ENCODE measurements at places on chromosomes 16 and 17.

- DNase-seq = no peak
Observed at GRCh38 chr16:79792076-79792475, 191.5 kb upstream of the MAF start.

DNA sequence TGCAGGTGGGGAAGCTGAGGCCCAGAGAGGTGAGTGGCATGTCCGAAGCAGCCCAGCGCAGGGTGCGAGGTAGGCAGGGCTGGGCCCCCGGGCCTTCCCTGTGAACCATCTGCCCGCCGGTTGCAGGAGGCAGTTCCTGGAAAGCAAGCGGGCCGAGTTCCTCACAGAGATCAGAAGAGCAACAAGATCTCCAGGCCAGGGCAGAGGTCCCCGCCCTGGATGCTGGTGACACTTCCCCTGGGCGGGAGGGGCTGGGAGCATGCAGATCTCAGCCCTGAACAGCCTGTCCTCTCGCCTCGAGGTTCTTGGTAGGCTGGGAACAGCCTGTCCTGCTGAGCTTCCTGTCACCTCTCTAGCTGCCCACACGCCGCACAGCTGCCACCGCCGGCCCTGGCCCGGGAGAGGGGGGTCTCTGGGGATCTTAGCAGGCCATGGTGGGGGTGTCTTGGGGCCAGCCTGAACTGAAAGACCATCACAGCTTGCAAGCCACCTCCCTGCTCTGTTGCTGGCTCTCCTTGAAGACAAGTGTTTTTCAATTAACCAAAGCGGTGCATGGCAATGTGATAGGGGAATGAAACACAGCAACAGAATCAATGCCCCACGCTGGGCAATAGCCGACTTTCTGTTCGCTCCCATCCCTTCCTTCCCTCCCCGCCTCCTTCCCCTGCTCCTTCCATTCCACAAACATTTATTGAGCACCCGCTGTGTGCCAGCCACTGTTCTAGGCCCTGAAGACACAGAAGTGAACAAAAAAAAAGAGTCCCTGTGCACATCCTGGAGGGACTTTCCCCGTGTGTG lies 31.7 kb downstream of the SOCS1 start:
- DNase-seq = peak; percentile 84

GRCh38 chr17:1762901-1763898 lies 1.3 kb downstream of the SERPINF1 start:
- DNase-seq = no peak

- peak; percentile 49 for DNase-seq
Observed at GRCh38 chr16:87657621-87658192, 55.4 kb downstream of the JPH3 start.

DNA sequence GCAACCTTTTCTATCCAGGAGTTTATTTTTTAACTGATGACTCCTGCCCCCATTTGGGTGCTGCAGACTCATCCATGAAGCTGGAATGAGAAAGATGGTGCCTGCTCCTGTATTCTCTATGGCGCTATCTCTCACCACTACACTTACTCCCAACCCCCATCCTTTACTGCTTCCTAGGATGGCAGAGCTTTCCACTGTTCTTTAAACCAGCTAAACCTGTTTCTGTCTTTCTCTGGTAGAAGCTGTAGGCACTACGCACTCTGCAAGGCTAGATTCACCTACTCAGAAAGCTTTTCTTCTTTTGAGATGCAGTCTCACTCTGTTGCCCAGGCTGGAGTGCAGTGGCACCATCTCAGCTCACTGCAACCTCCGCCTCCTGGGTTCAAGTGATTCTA lies 47.0 kb downstream of the ADAMTS18 start:
- DNase-seq = no peak

DNA sequence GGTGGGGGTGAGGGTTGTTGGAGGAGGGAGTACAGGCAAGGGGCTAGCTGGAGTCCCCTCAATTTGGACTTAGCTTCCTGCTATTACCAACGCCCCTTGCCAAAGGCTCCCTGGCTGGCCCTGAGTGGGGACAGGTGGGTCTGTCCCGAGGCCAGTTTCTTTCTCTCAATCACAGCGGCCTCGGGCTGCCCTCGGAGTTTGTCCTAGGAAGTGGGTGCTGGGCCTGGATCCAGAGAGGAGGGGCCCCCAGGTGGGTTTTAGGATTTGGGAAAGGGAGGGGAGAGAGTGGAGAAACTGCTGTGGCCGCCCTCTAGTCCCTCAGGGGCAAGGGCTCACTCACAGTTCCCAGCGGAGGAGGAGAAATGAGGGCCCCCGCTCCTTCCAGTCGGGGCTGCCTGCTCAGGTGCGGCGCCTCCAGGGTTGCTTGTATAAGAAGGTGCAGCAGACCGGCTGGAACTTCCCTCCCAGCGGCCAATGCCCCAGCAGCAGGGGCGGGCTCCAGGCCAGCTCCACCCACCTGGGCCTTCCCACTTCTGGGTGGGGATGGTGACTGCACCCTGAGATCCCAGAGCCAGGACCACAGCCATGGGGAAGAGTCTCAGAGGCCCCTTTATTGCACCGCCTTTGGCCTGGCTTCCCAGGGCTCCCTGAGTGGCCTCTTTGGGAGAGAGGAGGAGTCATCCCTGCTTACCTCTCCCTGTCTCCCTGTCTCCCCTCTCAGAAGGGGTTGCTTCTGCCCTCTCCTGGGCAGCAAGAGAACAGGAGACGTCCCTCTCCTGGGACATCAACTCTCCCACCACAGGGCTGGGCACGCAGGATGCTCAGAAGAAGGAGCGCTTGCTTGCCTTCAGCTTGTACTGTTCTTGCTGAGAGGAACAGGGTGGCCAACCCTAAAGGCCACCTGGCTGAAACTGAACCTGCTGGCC lies 112.0 kb upstream of the SMURF2 start:
- no peak for DNase-seq

- DNase-seq = peak; percentile 23
Observed at GRCh38 chr17:5820721-5821456, 236.6 kb upstream of the NLRP1 start.

- DNase-seq = no peak
Observed at GRCh38 chr16:53888222-53888621, 184.3 kb downstream of the FTO start.

- DNase-seq = no peak
Observed at GRCh38 chr17:12094336-12094735, 73.7 kb downstream of the MAP2K4 start.

DNA sequence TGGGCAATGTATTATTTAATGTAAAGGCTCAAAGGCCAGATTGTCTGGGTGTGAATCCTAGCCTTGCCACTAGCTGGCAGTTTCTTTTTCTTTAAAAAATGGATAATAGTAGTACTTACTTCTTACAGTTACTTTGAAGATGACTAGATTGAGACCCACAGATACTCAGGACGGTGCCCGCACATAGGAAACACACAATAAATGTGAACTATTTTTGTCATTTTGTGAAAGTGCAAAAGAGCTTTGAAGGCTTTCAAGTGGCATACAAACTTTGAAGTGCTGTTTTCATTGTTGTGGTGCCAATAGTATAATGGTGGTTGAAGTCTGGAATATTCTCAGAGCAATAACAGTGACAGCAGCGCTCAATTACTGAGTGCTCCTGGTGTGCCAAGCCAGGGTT lies 63.6 kb downstream of the OTOA start:
- no peak for DNase-seq

GRCh38 chr17:37373530-37374159 lies 2.1 kb upstream of the C17orf78 start:
- peak; percentile 84 for DNase-seq

DNA sequence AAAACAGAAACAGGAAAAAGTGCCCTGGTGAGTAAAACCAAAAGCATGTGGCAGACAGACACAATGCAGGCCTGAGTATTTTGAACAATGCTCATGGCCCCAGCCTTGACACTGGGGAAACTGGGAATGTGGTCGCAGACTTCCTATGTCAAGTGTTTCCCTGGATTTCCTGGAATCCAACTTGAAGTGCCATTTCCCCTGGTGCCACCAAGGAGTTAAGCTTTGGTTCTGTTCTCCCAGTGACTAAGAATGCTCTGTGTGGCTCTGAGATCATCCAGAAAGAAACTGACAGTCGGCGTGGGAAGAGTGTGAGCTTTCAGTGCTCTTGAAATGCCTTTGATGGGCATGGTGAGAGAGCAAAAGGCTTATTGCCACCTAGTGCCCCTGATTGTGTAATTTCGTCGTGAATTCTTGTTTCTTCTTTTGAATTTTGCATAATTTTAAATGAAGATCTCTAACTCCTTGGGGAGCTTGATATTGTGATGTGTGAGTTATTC lies 96.0 kb downstream of the YPEL2 start:
- peak; percentile 72 for DNase-seq

GRCh38 chr17:57747221-57748017 lies 2.3 kb upstream of the CCDC182 start:
- DNase-seq = peak; percentile 56

DNA sequence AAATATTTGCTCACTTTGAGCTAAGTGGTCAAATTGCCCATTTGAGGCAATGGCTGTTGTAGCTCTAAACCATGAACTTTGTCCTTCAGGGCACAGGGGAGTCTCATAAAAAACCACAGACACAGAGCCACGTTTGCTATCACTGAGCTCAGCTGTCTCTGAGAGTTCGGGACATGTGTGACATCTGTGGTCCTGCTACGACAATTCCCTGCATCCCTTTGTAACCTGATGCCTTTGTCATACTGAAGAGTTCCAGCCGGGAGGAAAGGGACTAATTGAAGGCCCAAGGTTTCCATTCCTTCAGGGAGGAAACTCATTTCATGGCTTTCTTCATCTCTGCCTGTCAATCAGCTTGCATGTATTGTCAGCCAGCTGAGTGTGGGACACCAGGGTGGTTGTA lies 599.4 kb upstream of the CDH5 start:
- DNase-seq = no peak

- DNase-seq = no peak
Observed at GRCh38 chr16:15803618-15804017, 53.2 kb downstream of the MYH11 start.

- DNase-seq = peak; percentile 43
Observed at GRCh38 chr16:1428511-1428910, 2.4 kb upstream of the PERCC1 start.

GRCh38 chr16:74874123-74874522 lies 99.5 kb upstream of the FA2H start:
- DNase-seq = no peak

GRCh38 chr16:72036098-72036497 lies 18.2 kb upstream of the HP start:
- DNase-seq = no peak

DNA sequence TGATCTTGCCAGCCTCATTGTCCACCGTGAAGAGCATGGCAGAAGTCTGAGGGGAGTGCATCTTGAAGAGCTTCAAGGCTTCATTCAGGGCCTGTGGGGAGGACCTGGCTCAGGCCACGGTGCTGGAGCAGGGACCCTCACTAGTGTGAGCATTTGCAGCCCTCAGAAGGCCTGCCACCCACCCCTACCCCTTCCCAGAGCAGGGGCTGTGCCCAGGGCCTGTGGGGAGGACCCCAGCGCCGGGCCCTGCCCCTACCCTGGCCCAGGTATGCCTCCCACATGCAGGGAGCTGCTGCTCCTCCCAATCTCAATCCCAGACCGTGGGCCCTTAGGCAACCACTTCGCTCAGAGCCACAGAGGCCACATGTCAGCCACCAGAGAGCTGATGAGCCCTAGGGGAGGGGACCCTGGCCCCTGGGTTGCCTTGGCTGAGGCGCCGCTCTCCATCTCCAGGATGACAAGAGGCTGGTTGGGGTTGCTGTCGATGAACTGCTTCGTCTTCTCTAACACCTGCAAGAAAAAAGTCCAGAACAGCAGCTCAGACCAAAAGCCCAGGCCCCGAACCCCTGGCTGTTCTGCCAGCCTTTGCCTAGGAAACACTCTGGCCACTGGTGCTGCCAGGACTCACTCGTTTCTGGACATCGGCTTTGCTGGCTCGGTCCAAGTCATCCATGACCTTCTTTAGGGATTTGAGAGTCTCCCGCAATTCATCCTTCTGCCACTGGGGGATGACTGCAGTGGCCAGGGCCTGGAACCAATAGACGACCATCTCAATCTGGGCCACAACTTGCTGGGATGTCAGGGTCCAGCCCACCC lies 1.8 kb upstream of the EXOSC6 start:
- peak; percentile 44 for DNase-seq

GRCh38 chr17:76678330-76678729 lies 32.4 kb downstream of the MXRA7 start:
- no peak for DNase-seq

DNA sequence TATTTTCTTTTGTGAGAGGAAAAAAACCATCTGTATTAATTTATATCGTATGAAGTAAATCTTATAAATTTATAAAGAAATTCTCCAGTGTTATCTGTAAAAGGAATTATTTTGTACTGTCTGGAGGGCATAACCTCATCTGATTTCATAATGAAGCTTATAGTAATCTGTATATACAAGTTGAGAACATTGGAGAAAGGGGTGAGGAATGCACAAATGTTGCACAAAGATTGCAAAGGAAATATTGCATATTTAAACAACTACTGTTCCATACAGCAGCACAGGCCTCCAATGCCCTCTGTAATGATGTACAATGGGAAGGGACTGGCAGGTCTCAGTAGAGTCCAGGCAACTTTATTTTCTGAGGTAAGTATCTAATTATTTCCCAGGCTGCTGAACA lies 50.8 kb upstream of the KCNJ16 start:
- no peak for DNase-seq

DNA sequence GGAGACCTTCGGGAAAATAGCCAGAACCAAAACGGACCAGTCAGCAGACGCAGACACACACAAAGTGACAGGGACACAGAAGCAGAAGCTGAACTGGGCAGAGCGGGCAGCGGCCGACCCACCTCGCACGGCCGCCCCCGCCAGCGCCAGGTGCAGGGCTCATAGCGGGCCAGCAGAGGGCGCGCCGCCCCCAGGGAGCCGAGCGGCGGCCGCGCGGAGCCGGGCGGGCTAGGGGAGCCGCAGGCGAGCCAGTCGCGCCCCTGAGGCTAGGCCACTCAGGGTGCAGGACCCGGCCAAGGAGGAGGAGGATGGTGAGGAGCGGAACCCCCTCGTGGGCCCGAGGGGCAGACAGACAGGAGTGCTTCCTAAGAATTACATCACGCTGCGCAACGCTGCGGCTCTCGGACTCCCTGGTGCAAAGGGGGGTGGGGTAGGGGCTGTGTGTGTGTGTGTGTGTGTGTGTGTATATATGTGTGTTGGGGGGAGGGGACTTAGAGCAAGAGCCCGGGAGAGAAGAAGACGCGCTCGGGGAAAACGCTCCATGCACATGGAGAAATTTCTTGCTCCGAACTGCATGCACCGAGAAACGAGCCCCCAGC lies 913 bp upstream of the NOG start:
- peak; percentile 50 for DNase-seq

- DNase-seq = peak; percentile 21
Observed at GRCh38 chr17:59893676-59894100, 767 bp downstream of the RPS6KB1 start.

DNA sequence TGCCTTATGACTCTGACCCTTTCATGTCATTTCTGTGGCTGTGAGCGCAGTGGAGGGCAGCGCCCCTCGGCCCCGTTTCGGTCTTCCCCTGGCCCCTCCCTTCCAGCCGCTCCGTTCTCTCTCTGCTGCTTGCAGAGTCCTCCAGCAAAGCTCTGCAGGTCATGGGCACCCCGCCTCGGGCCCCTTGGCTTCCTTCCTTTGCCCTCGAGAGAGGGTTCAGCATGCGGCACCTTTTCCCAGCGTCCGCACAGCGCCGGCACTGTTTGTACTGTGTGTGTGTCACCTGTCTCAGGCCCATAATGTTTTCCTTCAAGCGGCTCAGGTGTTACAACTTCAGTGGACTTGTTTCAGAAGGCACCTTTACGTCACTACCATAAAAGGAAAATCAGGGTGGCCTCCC lies 98.5 kb downstream of the RAP1GAP2 start:
- DNase-seq = no peak

GRCh38 chr16:59688006-59688405 lies 953.9 kb upstream of the GOT2 start:
- no peak for DNase-seq

GRCh38 chr17:32152130-32152529 lies 9.8 kb downstream of the RHOT1 start:
- no peak for DNase-seq

GRCh38 chr17:48704361-48705248 lies 17.7 kb downstream of the PRAC1 start:
- no peak for DNase-seq

Data from activated CD4-positive, alpha-beta T cell treated with anti-CD3 and anti-CD28 coated beads, Interleukin-2, Interleukin-4, amounts not matched to agents 100 ng/mL and 50 ng/mL, durations not matched to agents 16 hours and 8 hours (primary cell).